Calu3 (cell line): ENCODE measurements at places on chromosomes 4 and X. TPM values are rescaled to one million over a fixed set of nuclear protein-coding genes. Genes with fewer than 3 reads are reported as not detected.
A peak's percentile ranks its signal among the peaks of the same experiment; 100 is the strongest.

- no peaks in the 10 kb centered on the region for H3K27me3 ChIP-seq
- no peaks in the 10 kb centered on the region for H3K36me3 ChIP-seq
- no peak overlapping the region for H3K27ac ChIP-seq
- H3K4me1 ChIP-seq = peaks cover 13% of the 10 kb centered on the region
- peak; percentile 59 for DNase-seq
Observed at GRCh38 chr4:114180481-114180880, 201.0 kb upstream of the ARSJ start.

DNA sequence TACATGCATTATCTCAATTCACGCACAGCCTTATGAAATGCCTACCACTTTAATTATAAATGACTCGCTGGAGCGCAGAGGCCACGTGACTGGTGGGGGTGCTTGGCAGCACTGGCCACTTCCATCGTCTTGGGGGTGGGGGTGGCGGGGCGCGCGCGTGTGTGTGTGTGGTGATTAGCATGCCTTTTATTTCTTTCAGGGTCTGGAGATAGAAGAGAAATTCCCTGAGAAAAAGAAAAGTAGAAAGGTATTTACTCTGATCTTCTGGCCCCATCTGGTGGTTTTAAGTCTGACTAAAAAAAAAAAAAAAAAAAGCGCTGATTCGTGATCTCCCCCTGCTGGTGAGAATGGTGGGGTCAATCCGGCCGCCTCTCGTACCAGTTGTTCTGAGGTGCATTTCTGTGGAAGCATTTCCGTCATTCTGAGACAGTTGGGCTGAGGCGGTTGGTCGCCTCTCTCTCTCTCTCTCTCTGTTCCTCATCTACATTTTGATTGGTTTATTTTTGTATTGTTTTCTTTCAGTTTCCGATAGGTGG, at the start of gene CCNB3:
TSS of gene CCNB3 (plus strand) at position 402 of the 536 bp plus-strand sequence. CDS start 80,399 bp downstream, outside the sequence.
- H3K36me3 ChIP-seq = peaks cover 9% of the 10 kb centered on the region
- H3K4me3 ChIP-seq = peak within 1 kb of the TSS; percentile 58
- no peaks in the 10 kb centered on the region for H3K27me3 ChIP-seq

GRCh38 chr4:128542047-128542446, 254.4 kb upstream of the PGRMC2 start:
- H3K36me3 ChIP-seq = no peaks in the 10 kb centered on the region
- H3K27me3 ChIP-seq = no peaks in the 10 kb centered on the region
- H3K4me3 ChIP-seq = no peak overlapping the region
- no peaks in the 10 kb centered on the region for H3K4me1 ChIP-seq
- H3K27ac ChIP-seq = no peak overlapping the region

DNA sequence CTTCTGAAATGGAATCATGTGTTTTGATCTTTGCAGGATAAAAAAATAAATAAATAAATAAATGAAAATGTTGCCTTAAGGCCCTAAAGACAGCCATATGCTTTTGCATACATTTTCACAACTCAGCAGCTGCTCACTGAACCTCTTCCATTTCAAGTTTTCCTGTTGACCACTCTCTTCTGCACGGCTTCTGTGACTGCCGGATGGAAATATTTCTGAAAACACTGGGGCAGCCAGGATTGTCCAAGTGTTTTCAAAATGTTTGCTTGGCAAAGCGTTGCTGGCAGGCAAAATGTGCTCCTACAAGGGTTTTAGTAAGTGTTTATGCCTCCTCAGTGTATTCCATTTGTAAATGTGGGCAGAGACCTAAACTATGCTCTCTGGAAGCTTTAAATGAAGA, 208.1 kb upstream of the IL1RAPL1 start:
- no peaks in the 10 kb centered on the region for H3K27me3 ChIP-seq
- no peaks in the 10 kb centered on the region for H3K36me3 ChIP-seq
- no peak overlapping the region for H3K4me3 ChIP-seq

DNA sequence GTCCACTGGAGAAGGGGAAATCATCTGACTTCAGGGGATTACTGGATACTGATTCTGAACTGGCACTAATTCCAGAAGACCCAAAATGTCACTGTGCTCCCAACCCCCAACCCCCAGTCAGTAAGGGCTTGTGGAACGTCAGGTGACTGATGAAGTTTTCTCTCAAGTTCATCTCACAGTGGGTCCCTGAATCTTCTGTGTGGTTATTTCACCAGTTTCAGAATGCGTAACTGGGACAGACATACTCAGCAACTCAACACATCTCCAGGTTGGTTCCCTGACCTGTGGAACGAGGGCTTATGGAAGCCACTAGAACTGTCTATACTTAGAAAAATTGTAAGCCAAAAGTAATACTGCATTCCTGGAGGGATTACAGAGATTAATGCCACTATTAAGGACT, 45.3 kb downstream of the DDX60L start:
- H3K27ac ChIP-seq = no peak overlapping the region
- peaks cover 19% of the 10 kb centered on the region for H3K4me1 ChIP-seq
- no peak for DNase-seq
- H3K36me3 ChIP-seq = peaks cover 7% of the 10 kb centered on the region
- H3K27me3 ChIP-seq = no peaks in the 10 kb centered on the region

Gene SLC35A2
- total RNA-seq = 68.1 and 81.0 TPM in 2 replicates

Gene NEIL3
- total RNA-seq = 8.7 and 10.6 TPM in 2 replicates

Gene DCAF8L2
- total RNA-seq = not detected in 2 replicates
